MCF 10A (cell line): ENCODE measurements at places on chromosomes 16 and 17. TPM values are rescaled to one million over a fixed set of nuclear protein-coding genes. Genes with fewer than 3 reads are reported as not detected.
A peak's percentile ranks its signal among the peaks of the same experiment; 100 is the strongest.

The RNF227 gene
- total RNA-seq = 5.6 and 7.4 TPM in 2 replicates

The PARD6A gene
- total RNA-seq = 3.2 and 4.5 TPM in 2 replicates

The CDT1 gene
- 5.3 and 16.6 TPM in 2 replicates for total RNA-seq

The DHRS7B gene
- total RNA-seq = 18.0 and 21.6 TPM in 2 replicates

The SLFN14 gene
- total RNA-seq = not detected in 2 replicates

The MPP2 gene
- total RNA-seq = not detected in 2 replicates

The TBC1D3 gene
- total RNA-seq = 3.6 TPM in 1 of 2 replicates, not detected in the other

The SLC47A1 gene
- total RNA-seq = 1.1 TPM in 1 of 2 replicates, not detected in the other

The FOXL1 gene
- 4.7 and 4.9 TPM in 2 replicates for total RNA-seq

The NKD1 gene
- 0.07 and 0.29 TPM in 2 replicates for total RNA-seq

The PRAC2 gene
- total RNA-seq = not detected in 2 replicates

The KCNG4 gene
- not detected in 2 replicates for total RNA-seq

The ODF4 gene
- not detected in 2 replicates for total RNA-seq

The ACD gene
- 26.1 and 33.6 TPM in 2 replicates for total RNA-seq

The BCL6B gene
- not detected in 2 replicates for total RNA-seq

The KRTAP2-1 gene
- total RNA-seq = not detected in 2 replicates

The WFIKKN2 gene
- not detected in 2 replicates for total RNA-seq

- DNase-seq = peak; percentile 76
These were observed 243.2 kb upstream of the GSE1 start for GRCh38 chr16:85369741-85370528.

DNA sequence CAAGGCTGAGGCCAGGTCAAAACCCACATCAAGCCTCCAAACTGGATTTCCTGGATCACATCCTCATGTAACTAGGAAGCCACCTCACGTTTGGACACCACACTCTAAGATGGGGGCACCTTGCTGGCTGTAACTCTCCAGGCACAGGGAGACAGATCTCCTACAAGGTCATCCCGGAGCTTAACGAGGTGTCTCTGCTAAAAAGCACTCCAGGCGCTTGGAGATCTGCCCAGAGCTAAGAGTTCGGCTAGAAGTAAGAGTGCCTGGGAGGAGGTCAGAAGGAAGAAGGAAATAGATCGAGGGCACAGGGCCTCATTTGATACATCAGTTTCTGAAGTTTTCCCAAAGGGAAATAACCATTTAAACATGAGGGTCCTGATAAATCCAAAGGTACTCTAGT, 15.9 kb downstream of the PSMB3 start:
- no peak for DNase-seq

GRCh38 chr17:78563189-78564145, 13.7 kb downstream of the DNAH17 start:
- no peak for DNase-seq

DNA sequence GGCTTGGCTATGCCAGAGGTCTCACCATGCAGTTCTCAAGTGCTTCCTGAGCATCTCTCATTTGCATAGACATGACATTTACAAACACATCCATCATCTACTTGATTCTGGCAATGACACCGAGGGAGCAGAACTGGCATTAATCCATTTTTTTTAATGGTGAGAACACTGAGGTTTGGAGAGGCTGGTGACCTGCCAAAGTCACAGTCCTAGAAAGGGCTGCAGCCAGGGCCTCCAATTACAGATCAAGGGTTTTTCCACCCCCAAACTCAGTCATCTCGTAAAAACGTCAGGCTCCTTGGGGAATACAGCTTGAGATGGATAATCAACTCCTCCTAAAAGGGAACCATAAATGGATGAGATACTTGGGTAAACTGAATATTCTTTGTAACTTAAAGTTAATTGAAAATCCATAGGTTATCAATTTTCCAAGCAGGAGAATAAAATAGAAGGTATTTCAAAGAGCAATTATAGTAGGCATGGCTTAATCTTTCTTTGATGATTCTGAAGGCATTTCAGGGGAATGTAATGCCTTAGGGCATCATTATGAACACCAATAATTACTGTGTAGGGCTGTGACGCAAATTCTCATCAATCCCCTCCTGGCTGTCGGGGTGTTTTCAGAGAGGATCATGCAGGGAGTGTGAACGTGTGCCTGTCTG, 9.4 kb upstream of the MEOX1 start:
- peak; percentile 48 for DNase-seq

- DNase-seq = no peak
These were observed 31.2 kb downstream of the RPGRIP1L start for GRCh38 chr16:53672461-53672860.

DNA sequence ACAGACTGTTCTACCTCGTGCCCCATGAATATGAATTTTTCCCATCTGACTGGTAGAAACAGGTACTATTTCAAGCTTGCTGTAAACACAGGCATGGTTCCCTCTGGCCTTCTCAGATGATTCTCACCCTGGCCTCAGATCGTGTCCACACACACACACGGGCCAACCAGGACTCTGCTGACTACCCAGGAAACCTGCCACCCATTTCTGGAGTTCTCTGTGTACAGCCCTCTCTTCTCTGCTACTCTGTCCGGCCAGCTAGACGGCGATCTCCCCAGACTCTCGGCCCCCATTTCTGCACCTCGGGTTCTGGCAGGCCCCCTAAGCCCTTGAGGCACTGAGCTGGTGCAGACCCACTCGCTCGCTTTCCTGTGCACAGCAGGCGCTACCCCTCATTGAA, 31.2 kb downstream of the RPA1 start:
- no peak for DNase-seq

- no peak for DNase-seq
These were observed 404.9 kb upstream of the CDH5 start for GRCh38 chr16:65961476-65962143.

DNA sequence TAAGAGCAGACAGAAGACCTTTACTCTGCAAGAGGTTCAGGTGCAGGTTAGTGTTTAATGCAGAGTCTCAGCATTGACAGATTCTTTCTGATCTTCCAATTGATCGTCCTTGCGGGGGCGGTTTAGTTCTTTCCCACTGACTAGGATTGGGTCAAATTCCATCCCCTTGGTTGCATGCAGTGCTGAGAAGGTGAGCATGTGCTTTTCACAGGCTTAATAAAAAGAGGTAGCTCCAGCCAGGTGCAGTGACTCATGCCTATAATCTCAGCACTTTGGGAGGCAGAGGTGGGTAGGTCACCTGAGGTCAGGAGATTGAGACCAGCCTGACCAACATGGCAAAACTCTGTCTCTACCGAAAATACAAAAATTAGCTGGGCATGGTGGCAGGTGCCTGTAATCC, 7.5 kb upstream of the ITGAD start:
- DNase-seq = peak; percentile 44

DNA sequence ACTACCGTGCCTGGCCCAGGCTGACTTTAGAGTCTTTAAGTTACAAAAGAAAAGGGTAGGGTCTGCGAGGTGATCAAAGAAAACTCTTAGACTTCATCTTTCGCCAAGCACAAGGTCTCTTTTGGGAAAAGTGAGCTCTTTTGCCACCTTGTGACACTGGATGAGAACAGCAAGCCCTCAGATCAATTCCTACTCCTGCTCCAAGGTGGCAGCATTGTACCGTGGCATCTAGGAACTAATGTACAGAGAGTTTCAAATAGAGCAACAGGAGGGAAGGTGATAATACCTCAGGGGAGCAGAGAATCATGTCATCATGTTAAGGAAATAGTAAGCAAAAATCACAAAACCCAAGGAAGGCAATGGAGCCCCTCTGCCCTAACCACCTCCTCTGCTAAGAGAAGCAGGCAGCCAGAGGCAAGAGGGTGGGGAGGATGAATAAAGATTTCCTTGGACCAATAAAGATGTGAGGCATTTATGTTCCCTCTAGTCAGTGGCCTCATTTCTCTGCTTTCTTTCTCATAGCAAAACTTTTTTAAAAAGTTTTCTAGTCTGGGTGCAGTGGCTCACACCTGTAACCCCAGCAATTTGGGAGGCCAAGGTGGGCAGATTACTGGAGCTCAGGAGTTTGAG, 2.1 kb upstream of the C17orf78 start:
- DNase-seq = peak; percentile 93

DNA sequence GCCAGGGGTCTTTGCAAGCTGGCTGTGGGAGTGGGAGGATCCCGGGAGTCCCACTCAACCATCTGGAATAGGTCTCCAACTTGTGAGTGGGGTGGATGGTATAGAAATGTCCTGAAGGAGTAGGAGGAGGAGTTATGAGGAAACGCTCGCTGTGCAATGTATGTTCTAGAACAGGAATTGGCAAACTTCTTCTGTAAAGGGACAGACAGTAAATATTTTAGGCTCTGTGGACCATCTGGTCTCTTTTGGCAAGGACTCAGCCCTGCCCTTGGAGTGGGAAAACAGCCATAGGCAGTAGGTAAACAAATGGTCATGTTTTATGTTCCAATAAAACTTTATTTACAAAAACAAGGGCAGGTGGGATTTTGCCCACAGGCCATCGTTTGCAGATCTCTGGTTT, 149.2 kb downstream of the NPIPB5 start:
- no peak for DNase-seq

GRCh38 chr16:50369133-50369804, 481 bp upstream of the BRD7 start:
- no peak for DNase-seq

GRCh38 chr16:72876221-72876620, 171.7 kb downstream of the ZFHX3 start:
- peak; percentile 77 for DNase-seq

DNA sequence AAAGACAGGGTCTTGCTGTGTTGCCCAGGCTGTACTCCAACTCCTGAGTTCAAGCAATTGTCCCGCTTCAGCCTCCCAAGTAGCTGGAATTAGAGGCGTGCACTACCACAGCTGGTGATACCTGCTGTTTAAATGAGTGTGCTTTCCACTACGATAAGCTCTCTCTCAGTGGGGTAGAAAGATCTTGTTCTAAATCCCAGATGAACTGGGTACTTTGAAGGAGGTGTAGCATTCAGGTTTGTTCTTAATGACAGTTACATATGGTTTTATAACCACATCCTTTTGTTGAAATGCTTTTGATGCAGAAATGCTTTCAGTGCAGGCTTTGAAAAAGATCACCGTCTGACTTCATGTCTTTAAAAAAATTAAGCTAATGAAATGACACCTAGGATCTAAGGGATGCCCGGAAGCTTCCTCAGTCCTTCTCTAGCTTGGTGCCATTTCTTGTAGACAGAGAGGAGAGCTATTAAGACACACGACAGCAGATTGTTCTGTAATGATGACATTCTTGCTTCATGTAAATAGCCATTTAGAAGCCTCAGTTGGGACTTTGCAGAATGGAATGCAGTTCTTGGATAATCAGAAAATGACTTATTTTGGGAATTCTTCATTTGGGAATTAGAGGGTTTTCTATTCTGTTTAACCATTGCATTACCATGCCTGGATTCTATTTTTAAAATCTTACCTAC, 19.5 kb downstream of the PMM2 start:
- no peak for DNase-seq

DNA sequence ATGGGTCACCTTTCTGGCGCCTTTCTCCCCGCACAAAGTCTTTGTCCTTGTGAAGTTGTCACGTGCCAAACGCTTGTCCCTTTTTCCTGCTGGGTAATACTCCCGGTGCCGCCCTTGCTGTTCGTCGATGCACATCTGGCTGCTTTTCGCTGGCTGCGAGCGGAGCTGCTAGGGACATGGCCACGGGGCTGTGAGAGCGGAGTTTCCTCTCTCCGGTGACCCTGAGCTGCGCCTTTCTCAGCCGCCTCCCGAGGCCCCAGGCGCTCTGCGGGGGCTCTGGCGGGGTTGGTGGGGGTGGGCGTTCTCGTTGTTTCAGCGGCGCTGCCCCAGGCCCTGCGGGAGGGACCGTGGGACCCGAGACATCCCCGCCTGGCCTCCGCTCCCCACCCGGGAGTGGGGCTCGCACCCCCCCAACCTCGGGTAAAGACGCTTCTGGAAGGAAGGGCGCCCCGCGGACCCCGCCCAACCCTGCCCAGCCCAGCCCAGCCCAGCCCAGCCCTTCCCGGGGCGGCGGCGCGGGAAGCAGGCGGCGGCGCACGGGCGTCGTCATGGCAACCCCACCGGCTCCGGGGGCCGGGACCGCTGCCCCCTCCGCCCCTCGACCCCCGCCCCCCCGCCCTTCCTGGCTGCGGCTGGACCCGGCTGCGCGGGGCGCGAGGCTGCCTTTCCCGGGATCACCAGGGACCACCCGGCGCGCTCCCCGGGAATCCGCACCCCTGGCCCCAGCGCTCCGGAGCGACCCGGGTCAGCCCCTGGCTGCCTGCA, 12.3 kb downstream of the CHMP6 start:
- no peak for DNase-seq

DNA sequence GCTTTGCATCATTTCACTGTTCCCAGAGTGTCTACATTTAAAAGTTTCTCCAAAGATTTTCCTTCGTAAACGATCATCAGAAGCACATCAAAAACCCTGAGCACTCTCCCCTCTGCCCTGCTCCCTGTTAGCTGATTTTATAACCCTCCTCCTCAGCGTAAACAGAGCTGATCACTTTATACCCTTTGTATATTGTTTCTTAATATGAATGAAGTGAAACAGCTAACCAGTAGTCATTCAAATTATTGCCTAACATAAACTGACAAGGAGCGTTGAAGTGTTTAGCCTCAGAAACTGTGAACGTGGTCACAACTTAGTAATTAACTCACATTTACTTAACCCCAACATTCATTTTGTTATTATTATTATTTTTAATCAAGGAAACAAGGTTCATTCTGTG, 160.0 kb upstream of the FOXF1 start:
- DNase-seq = no peak

GRCh38 chr16:48172682-48173081, 16.9 kb upstream of the ABCC12 start:
- no peak for DNase-seq

- DNase-seq = peak; percentile 37
These were observed 52.6 kb downstream of the CYB5B start for GRCh38 chr16:69476920-69477443.

DNA sequence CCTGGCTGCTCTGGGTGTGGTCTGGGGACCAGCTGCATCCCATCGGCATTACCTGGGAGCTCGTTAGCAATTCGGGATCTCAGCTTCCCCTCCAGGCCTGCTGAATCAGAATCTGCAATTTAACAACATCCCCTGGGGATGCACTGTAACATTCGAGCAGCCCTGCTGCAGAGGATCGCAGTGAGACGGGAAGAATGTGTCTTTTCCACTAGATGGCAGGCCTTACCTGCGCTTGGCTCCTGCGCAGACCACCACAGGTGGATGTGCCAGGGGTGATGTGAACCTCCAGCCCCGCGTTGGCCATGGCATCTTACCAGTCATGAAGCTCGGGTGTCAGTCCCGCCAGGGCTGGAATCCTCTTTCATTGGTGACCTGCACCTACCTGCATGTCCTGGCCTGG, 209.9 kb downstream of the PRKCB start:
- peak; percentile 2 for DNase-seq

DNA sequence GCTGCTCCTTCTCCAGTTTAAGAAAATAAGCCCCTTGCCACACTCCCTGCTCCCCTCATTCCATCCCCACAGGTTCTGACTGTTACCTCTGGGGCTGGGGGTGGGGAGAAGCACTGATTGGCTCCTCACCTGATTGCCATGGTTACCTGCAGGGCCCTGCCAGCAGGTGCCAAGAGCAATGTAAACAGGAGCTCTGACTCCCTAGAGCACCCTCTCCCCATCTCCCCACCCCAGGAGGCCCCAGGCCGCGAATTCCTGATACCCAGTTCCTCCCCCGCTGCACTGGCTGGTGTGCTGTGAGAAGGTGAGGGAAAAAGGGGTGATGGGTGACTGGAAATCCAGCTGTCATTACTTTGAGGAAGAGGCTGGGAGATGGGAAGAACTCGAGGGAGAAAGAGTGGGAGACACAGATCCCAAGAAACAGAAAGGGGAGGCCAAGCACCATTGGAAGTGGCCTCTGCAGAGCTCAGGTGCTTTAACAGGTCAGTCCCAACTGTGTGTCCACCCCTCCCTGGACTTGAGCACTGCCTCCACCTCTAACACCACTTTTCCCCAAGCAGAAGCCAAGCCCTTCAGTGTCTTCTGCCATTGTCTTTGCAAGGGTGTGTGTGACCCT, 4.5 kb downstream of the PCGF2 start:
- no peak for DNase-seq

GRCh38 chr17:69506489-69506888, 92.0 kb downstream of the MAP2K6 start:
- DNase-seq = peak; percentile 21
